ENCODE measurements at places on chromosomes 6 and 20.

DNA sequence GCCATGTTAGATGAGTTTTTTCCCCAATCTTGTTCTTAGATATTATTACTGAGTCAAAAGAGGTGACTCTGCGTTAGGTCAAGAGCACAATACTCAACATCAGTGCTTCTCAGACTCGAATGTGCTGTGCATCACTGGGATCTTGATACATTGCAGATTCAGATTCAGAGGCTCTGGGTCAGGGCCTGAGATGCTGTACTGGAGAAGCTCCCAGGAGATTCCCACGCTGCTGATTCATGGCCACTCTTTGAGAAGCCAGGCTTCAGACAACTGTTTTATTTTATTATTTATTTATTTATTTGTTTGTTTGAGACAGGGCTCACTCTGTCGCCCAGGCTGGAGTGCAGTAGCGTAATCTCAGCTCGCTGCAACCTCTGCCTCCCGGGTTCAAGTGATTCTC lies 41.4 kb upstream of the ARID1B start:
- DNase-seq: no peak

GRCh38 chr6:153625089-153625488 lies 414.0 kb upstream of the OPRM1 start:
- no peak for DNase-seq

DNA sequence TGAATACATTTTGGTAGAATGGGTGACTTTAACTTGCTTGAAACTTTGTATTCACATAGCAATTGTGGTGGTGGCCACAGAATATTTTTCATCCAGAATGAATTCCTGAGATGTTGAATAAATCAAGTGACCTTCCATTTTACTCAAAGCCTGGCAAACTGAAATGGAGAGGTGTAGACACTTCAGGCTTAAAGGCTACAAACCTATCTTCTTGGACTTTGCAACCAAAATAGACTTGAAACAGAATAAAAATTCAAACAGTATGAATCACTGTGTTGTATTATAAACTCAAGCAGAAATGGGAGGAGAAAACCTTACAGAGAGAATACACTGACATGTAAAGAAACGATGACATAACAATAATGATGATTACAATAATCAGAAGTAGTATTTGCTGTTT lies 371.6 kb downstream of the BCKDHB start:
- no peak for DNase-seq

GRCh38 chr20:23366384-23366783 lies 4.4 kb downstream of the GZF1 start:
- no peak for DNase-seq

GRCh38 chr6:37495244-37495934 lies 4.3 kb downstream of the CCDC167 start:
- no peak for DNase-seq

DNA sequence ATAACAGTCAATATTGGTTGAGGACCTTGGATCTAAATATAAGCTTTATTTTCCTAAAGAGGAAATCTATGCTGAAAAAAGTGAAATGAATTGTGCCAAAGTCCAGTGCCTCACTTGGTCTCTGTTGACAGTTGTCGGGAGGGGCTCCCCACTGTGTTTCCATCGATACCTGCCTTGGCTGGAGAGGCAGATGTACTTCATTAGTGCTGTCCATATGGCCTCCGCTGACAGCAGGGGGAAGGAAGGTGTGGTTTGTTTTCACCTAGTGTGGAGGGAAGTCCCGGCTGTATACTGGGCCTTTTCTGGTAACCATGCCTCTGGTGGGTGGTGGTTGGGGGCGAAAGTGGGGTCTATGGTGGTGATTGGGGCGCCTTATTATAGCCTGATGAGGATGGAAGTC lies 42.7 kb downstream of the CD2AP start:
- no peak for DNase-seq

DNA sequence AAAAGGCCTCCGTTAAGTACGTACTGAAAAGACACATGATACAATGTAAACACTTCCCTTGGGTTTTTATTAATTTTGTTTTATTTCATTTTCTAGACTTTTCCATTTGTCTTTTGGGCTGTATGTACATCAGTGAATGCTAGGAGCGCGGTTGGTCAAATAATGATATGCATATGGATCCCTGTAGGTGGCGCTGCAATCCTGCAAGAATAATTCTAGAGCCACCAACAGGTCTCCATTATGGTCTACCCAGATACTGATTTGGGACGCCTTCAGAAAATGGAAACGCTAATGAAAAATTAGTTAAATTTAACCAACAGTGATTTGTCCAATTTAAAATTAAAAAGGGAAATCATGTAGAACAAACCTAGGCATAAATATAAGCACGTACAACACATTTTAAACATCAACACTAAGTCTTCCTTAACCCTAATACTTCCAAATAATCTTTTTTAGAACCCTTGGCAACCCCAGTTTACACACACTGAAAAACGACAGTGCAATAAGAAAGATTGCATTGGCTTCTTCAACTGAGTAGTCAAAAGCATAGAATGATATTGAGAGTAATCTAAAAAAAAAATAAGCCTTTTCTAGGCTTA lies 433.5 kb downstream of the RFPL4B start:
- DNase-seq: no peak
